ENCODE measurements at places on chromosomes 4 and X. TPM values are rescaled to one million over a fixed set of nuclear protein-coding genes. Genes with fewer than 3 reads are reported as not detected.

Gene CSAG3
- total RNA-seq: not detected

Gene OPRPN
- total RNA-seq: not detected

Gene PSAPL1
- total RNA-seq: 0.38 TPM

Gene PROM1
- 0.53 TPM for total RNA-seq

Gene KDR
- total RNA-seq: 0.15 TPM

Gene SATL1
- not detected for total RNA-seq

Gene DDX3X
- total RNA-seq: 220 TPM

Gene MMRN1
- total RNA-seq: not detected

Gene PLP1
- total RNA-seq: not detected

Gene PNMA6F
- not detected for total RNA-seq

Gene ELF4
- 25.0 TPM for total RNA-seq

Gene GATA1
- total RNA-seq: not detected

Gene IBSP
- not detected for total RNA-seq

Gene SSX2
- total RNA-seq: not detected

Gene CENPE
- total RNA-seq: 9.2 TPM

Gene HMGN5
- 2.1 TPM for total RNA-seq

Gene SPANXN4
- total RNA-seq: not detected

Gene JAKMIP1
- total RNA-seq: not detected

Gene NAT8L
- total RNA-seq: 12.5 TPM

Gene RBM47
- total RNA-seq: 36.7 TPM

Gene NPY2R
- not detected for total RNA-seq

Gene POU4F2
- not detected for total RNA-seq

Gene TEX13C
- not detected for total RNA-seq

Gene HPGD
- 79.0 TPM for total RNA-seq

Gene TLR10
- 0.02 TPM for total RNA-seq

Gene ATOH1
- total RNA-seq: not detected

Gene CRLF2
- 0.87 TPM for total RNA-seq

Gene F8A3
- 0.54 TPM for total RNA-seq

Gene NONO
- 464 TPM for total RNA-seq

Measured in A549 treated with dexamethasone at 1 μM for 4 hours (cell line).